Neural crest cell (in vitro differentiated cells): ENCODE measurements at places on chromosomes 2 and 18. TPM values are rescaled to one million over a fixed set of nuclear protein-coding genes. Genes with fewer than 3 reads are reported as not detected.

Gene TUBB8B
- total RNA-seq, result not detected in 2 replicates

Gene CENPA
- total RNA-seq, result 34.5 and 35.1 TPM in 2 replicates

Gene ABCB6
- 35.9 and 39.1 TPM in 2 replicates for total RNA-seq

Gene MC4R
- 0.19 TPM in 1 of 2 replicates, not detected in the other for total RNA-seq

Gene SLC25A52
- not detected in 2 replicates for total RNA-seq

GRCh38 chr18:33914399-33914798 lies 310.3 kb downstream of the NOL4 start:
- DNase-seq, result no peak
- no peak overlapping the region for H3K27ac ChIP-seq
- H3K36me3 ChIP-seq, result no peaks in the 10 kb centered on the region
- H3K4me1 ChIP-seq, result no peaks in the 10 kb centered on the region

- no peak overlapping the region for H3K27ac ChIP-seq
- H3K4me3 ChIP-seq, result no peak overlapping the region
- peaks cover 6% of the 10 kb centered on the region for H3K4me1 ChIP-seq
- H3K36me3 ChIP-seq, result no peaks in the 10 kb centered on the region
- no peak for DNase-seq
- no peaks in the 10 kb centered on the region for H3K27me3 ChIP-seq
These were observed 6.8 kb upstream of the ARHGAP25 start for GRCh38 chr2:68727683-68728375.

- H3K27ac ChIP-seq, result no peak overlapping the region
- H3K36me3 ChIP-seq, result peaks cover 5% of the 10 kb centered on the region
These were observed 97.0 kb upstream of the EPAS1 start for GRCh38 chr2:46200100-46200690.

DNA sequence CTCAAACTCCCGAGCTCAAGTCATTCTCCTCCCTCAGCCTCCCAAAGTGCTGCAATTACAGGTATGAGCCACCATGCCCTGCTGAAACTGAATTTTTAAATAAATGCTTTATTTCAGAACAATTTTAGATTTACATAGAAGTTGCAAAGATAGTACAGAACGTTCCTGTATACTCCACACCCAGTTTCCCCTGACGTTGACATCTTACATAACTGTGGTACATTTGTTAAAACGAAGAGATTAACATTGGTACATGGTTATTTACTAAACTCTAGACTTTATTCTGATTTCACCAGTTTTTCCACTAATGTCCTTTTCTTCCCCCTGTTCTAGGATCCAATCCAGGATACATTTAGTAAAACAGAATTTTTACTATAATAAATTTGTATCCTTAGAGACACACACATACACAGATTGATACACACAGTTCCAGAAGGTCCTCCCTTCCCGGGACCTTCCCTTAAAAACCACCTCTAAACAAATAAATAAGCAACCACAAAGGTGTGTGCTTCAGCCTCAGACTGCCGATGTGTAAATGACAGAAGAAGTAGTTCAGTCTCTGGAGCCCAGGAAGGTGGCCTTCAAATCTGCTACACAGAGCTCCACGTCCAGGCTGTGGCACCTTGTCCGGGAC lies 6.9 kb downstream of the NEU2 start:
- no peaks in the 10 kb centered on the region for H3K4me1 ChIP-seq
- H3K4me3 ChIP-seq, result no peak overlapping the region
- no peaks in the 10 kb centered on the region for H3K36me3 ChIP-seq
- DNase-seq, result no peak
- H3K27me3 ChIP-seq, result no peaks in the 10 kb centered on the region
- H3K27ac ChIP-seq, result no peak overlapping the region

GRCh38 chr18:11862468-11863137 lies 11.4 kb downstream of the CHMP1B start:
- no peak overlapping the region for H3K4me3 ChIP-seq
- H3K4me1 ChIP-seq, result no peaks in the 10 kb centered on the region
- no peaks in the 10 kb centered on the region for H3K36me3 ChIP-seq

DNA sequence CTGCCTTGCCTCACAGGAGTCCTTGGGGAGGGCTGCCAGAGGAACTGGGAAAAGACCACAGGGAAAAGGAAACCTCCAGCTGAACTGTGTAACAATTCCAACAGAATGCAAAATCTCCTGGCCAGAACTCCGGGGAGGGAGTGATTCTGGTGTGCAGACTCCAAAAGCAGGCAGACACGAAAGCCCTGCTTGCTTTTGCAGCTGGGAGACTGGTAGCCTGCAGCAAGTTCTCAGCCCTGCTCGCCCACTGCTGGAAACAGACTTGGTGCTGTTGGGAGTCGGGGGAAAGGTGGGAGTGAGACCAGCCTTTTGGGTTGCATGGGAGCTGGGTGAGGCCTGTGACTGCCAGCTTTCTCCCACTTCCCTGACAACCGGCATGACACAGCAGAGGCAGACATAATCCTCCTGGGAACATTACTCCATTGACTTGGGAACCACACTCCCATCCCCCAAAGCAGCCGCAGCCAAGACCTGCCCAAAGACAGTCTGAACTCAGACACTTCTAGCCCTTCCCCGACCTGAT lies 26.0 kb upstream of the NMI start:
- no peak overlapping the region for H3K4me3 ChIP-seq
- H3K36me3 ChIP-seq, result no peaks in the 10 kb centered on the region
- H3K27ac ChIP-seq, result no peak overlapping the region

DNA sequence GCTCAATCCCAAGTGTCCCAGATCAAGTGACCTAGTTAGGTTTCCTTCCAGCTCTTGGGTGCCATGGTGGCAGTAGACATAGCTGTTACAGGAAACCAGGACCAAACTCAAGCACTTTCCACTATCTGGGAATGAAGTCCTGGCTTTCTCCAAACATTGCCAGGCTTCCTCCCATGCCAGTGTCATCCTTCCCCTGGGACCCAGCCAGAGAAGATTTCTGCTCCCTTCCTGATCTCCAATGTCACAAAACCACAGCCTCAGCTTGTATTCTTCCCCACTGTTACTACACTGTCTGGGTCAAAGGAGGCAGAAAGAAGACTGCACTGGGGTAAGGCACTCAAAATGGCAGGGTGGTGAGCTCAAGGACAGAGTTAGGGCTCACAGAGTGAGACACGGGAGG lies 347.1 kb downstream of the TNS1 start:
- H3K4me3 ChIP-seq, result no peak overlapping the region
- no peak for DNase-seq
- H3K27me3 ChIP-seq, result no peaks in the 10 kb centered on the region
